MG63 (cell line): ENCODE measurements at places on chromosomes 3 and 15.
A peak's percentile ranks its signal among the peaks of the same experiment; 100 is the strongest.

DNA sequence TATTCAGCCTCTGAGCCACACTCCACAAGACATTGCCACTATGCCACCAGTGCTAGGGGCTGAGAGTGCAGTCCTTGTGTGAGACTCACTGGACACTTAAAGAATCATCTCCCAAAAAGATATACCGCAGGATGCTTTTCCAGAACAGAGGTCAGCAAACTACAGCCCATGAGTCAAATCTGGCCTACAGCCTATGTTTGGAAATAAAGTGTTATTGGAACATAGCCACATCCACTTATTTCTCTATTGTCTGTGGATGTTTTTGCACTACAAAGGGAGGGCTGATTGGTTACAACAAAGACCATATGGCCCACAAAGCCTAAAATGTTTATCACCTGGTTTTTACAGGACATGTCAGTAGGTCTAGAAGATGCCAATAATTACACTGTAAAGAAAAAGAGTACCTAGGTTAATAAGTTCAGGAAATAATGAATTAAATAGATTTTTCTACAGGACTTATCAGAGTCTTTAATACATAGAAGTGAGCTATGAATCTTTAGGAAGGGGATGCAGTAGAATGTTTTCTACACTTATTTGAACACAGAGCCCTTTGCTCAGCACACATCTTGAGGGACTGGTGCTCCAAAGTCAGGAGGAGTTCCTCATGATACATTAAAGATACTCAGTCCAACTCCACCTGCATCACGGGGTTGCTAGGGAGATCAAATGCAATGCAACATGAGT lies 26.3 kb downstream of the SRGAP3 start:
- no peak for DNase-seq

DNA sequence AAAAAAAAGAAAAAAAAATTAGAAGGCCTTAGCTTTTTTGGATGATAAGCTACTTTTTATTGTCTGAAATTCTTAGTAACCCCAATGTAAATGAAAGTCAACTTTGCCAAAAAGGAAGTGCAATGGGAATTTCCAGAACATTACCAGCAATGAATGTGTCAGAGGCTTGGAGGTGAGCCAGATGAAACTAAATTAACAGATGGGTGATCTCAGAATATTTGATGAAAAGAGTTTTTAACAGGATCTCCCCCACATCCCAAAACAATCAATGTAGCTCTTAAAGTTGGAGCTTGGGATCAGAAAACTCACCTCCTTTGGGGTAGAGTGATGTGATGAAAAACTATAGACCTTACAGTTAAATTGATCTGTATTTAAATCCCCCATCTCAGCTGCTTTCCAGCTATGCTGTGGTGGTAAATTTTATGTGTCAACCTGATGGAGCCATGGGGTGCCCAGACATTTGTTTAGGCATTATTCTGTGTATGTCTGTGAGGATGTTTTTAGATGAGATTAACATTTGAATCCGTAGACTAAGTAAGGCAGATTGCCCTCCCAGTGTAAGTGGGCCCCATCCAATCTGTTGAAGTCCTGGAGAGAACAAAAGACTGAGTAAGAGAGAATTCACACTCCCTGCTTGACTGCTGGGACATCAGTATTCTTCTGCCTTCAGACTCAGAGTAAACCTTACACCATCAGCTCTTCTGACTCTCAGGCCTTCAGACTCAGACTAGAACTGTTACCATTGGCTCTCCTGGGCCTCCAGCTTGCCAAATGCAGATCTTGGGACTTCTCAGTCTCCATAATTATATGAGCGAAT lies 84.3 kb upstream of the TNFSF10 start:
- DNase-seq, result peak; percentile 71

- no peak for DNase-seq
These were observed 26.2 kb downstream of the HMG20A start for GRCh38 chr15:77446840-77447390.

DNA sequence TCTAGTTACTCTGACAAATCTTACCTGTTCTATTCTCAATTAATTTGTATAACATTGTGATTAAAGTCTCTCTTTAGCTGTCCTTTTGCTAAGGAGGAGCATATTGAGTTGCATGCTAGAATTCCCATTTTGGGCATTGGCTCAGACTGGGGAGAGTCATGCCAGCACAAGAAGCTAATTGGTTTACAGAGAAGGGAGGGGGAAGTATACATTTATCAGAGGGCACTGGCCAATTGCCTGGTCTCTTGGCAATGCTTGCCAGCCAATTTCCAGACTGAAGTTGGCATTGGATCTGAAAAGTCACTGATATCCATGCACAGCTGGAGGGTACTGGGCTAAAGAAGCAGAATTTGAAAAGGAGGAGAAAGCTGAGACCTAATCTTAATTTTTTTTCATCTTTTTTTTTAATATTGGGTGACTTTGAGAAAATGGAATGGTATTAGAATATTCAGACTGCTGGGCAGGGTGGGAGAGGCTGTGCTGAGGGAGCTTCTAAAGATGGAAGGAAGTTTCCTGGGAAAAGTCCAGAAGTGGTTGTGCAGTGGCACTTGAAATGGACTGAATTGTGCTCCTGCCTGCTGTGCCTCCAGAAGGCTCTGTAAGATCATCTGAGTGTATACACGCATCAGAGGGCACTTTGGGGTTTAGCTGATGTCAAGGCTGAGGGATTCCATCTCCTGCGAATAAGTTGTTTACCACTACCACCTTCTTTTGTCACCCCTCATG lies 365.2 kb upstream of the DPH6 start:
- DNase-seq, result peak; percentile 18

- no peak for DNase-seq
These were observed 53.4 kb downstream of the LSM3 start for GRCh38 chr3:14231998-14232501.

DNA sequence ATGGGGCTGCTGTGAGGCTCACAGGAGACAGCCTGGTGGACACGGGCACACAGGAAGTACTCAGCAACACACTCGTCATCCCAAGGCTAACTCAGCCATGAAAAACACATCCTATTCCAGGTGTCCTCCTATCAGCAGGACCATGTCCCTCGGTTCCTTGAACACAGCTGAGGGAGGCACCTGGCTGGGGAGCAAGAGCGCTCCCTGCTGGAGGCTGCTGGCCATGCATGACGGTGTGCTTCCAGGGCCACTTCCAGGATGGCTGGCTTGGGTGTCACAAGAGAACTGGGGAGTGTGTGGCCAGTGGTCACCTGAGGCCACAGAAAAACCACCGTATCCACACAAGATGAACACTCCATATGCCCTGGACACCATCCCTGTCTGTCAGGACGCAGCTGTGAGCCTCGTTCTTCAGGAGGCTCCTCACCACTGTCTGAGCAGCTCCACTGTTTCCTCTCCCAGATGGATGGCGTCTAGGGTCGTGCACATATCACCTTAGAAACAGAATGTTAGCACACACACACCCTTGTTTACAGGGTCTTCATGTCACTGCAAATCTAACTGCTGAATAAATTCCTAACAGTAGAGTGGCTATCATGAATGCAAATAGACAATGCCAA lies 31.0 kb downstream of the POC1A start:
- peak; percentile 8 for DNase-seq

DNA sequence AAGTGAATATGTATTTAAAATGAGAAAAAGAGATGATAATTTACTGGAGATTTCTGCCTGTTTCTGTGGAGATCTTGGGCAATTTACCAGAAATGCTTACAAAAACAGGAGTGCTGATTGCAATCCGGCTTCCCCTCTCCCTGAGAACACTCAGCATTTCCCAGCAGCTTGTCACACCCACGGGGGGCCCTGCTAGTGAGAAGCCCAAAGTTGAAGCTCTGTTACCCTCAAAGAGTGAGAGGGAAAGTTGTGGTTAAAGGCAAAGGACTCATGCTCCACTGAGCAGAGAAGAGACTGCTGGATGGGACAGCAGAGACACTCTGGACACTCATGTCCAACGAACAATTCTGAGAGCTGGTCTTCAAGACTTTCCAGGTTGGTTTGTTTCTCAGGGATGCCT lies 2.9 kb downstream of the MCTP2 start:
- DNase-seq, result no peak

DNA sequence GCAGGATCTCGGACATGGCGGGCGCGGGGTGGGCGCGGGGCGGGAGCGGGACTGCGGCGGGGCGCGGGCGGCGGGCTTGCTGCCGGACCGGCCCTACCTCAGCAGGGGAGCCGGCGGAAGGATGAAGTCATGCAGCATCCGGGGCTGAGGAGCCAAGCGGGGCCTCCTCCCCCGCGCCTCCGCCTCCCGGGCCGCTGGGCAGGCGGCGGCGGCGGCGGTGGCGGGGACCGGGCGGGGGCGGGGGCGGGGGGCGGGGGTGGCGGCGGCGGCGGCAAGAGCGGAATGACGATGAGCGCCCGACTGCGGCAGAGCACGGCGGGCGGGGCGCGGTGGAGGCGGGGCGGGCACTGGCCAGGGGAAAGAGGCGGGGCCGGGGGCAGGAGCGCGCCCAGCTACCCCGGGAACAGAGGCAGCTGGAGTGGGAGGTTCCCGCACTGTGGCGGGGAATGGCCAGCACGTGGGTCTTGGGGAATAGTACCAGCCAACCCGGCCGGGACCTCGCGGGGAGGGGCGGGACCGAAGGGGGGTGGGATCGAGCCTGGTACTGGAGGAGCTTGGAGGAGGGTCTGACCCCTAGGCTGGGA lies at the start of gene CAMK2N2:
TSS of gene CAMK2N2 (minus strand) at position 284 of the 584 bp plus-strand sequence. CDS start at position 16, 268 bp downstream.
- peak; percentile 90 for DNase-seq

GRCh38 chr3:140252812-140253656 lies 318.0 kb downstream of the CLSTN2 start:
- no peak for DNase-seq

DNA sequence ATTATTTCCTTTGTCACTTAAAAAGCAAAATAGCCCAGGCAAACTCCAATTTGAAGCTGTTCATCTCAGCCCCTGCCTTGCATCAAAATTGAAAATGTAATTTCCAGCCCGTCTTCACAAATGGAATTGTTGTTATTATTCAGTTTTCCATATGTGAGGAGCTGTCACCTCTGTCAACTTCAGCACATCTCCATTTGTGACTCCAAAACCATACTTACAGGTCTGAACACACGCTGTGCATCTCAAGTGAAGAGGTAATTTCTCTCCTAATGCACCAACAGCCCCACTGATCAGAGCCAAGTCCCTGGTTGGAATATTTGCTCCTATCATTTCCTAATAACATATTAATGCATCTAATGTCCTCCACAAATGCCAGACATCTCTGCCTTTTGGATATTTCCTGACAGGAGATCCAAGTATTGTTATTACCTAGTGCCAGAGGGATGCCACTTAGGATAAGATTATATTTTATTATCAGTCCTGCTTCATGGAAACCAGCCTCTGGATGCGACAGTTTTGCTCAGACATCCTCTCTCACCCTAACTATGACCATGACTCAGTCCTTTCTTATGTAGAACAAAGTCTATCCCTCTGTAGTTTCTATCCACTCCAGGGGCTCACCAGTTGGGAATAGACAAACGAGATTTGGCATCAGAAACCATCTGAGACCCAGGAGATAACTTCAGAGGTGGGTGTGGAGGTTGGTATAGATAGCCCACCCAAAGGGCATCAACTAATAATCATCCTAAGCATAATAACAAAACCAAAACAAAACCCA lies 379.8 kb downstream of the VPS13C start:
- no peak for DNase-seq

- DNase-seq, result no peak
These were observed 18.5 kb upstream of the C3orf62 start for GRCh38 chr3:49295489-49296058.

DNA sequence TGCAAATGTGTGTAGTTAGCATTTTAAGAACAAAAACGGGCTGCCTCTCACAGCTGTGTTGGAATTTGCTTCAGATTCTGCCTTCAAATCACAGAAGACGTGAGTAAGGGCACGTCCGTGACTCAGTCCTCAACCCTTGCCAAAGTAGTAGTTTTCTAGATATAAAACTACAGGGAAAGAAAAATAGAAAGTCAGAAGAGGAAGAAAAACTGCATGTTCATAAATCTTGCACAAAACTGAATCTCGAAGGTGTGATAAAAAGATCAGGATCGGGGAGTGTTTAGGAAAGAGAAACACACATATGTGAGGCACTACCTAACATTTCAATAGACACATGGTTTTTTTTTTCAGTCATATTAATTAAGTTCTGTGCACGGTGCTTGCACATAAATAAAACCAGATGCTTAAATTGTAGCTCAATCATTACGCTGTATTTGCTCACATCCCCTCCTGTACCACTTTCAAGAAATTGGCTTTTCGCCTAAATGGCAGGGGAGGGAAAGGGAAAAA lies 71.7 kb downstream of the P3H2 start:
- DNase-seq, result peak; percentile 81

- peak; percentile 81 for DNase-seq
These were observed 170.2 kb downstream of the SUCNR1 start for GRCh38 chr3:152043620-152044019.

GRCh38 chr15:29452881-29453731 lies 183.5 kb upstream of the NSMCE3 start:
- no peak for DNase-seq

DNA sequence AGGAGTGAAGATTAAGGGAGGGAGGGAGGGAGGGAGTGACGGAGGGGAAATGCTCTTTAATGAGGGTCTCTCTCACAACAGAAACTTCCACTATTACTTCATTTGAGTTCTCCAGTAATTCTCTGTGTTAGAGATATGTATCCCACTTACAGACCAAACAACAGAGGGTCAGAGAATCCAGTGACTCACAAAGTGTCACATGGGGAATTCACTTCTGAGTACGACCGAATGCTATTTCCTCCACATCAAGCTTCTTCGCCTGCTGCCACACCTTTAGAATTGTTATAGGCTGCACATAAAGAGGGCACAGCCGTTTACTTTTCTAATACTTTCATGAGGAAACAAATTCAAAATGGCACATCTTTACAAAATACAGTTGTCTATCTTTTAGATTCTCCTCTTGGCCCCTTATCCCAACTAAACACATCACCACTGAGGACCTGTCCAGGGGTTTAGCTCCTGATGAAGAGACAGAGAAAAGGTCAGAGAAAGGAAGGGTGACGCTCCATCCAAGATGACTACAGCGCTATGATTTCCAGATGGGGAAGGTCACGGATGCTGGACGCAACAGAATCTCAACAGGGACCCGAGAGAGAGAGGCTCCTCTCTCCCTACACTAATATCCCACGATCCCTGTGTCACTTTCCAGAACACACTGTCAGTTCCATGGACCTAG lies 119.0 kb downstream of the XXYLT1 start:
- no peak for DNase-seq

DNA sequence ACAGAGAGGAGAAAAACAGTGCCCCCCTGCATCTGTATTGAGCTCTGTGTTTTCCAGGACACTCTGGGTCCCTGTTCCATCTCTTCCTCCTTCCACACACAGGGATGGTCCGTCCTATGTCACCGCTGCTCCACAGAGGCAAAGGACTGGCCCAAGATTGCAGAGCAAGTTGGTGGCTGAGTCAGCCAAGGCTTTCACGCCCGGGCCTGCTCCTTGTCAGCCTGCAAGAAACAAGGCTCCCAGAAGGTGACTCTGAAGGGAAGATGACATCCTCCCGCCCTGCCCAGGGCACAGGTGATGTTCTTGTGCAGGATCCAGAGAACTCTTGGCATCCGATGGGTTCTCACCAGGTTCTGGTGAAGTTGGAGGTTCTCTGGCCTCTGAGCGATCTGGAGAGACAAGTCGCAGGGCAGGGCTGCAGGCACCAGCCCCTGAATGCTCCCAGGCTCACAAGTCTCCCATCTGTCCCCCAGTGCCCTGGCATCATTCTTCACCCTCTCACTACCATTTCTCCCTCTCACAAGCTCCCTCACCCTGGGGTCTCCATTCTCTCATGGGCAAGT lies 138.6 kb downstream of the MEGF11 start:
- no peak for DNase-seq
